ENCODE measurements at places on chromosomes 7 and 10.

DNA sequence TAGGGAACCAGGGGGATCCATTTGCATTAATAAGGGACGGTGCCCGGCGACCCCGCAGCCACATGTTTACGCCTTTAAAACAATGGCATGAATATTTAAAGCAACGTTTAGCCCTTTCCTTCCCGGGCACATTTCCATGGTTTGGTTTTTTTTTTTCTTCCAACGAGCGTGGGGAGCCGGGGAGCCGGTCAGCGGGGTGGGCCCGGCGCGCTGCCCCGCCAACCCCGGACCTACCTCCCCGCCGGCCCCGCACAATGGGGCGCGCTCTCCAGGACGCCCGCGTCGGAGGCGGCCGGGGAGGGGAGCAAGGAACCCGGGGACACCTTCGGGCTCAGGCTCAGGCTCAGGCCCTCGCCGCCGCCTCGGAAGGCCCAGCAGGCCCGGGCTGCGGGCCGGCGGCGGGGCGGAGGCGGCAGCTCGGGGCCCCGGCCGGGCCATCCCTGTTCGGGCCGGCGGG lies 1.0 kb downstream of the SEPHS1 start:
- peak; percentile 16 for DNase-seq

DNA sequence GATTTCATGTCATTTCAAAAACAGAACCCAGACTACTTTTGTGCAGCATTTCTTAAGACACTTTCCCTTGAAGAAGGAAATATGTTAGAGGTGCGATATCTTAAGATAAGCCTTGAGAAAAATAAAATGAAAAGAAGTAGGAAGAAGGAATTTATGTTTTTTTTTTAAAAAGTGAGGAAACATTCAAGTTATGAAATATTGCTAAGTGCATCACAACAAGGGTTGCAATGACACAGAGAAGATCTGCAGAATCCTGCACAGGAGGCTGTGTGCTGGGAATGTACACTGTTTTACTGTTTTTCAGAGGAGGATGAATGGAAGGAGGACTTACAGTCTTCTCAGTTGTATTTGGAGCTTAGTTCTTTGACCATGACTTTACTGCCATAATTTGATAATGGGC lies 79.8 kb upstream of the NME8 start:
- DNase-seq, result no peak

DNA sequence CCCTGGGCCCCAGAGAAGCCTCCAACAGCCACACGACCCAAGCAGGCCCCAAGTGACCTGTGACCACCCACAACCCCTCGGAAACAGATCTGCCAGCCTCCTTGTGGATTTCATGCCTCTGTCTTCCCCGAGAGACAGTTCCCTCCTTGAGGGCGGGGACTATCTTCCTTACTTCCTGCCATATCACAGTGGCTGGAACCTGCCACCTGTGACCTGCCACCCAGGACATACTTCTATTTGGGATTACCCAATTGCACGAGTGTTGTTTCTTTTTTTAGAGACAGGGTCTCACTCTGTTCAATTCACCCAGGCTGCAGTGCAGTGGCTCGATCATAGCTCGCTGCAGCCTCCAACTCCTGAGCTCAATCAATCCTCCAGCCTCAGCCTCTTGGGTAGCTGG lies 25.9 kb downstream of the TNRC18 start:
- no peak for DNase-seq

DNA sequence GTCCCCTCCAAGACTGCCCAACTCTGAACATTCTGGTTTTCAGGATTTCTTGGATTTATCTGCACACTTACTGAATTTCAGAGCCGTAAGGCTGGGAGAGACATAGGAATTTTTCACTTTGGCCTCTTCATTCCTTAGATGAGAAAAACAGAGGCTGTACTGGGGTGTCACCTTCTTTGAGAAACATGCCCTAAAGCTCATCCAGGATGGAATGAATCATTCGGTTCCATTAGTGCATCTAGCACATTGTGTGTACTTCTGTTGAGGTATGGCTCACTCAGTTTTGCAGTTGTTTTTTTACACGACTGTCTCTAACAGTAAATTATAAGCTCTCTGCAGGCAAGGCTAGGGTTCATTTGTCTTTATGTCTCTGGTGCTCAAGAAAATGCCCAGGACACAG lies 383.4 kb downstream of the GATA3 start:
- DNase-seq, result no peak

GRCh38 chr7:152076940-152077933 lies 51.8 kb downstream of the GALNT11 start:
- no peak for DNase-seq

- no peak for DNase-seq
Measured at GRCh38 chr10:118457824-118458428, 115.8 kb upstream of the FAM204A start.

DNA sequence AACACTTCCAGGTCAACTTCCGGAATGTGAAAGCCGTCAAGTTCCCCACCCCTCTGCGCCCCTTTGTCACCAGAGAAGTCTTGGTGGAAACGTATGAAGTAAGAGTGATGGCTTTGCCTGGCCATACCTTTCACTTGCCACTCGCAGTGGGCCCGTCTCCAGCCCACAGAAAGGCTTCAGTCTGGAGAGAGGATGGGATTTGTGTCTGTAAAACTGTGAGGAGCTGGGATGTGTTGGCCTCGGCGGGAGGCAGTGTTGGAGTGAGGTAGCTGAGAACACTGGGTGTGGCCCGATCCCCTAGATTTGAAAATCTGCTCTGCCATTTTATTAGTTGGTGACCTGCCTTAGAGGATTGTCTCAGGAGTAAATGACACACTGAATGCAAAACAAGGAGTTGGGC lies 6.4 kb downstream of the ADCK2 start:
- DNase-seq, result no peak

DNA sequence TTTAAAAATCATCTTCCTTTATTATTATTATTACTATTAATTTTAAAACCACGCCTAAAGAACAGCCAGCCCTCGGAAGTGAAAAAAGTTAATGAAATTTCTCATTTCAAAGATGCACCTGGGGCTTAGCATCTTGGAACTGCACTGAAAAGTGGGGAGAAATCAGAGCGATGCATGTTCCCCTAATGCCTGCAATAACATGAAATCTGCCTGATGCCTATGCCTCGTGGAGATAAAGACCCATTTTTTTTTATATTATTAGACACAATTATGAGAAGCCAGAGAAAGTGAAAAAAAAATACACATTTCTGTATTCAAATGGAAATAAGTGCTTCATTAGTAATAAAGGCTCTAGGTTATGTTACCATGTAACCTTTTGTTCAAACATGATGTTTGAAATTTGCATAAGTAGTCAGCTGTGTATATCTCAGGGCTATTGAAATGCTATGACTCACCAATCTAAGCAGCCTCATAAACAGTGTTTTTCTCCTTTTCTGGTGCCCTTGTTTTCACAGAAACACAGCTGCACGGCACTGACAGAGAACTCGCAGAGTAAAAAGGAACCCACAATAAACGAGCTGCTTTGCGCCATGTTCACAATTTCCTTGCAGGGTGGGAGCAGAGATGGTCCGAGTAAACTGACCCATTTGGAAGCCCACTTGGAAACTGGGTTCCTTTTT lies 175.8 kb upstream of the PRKCQ start:
- no peak for DNase-seq

DNA sequence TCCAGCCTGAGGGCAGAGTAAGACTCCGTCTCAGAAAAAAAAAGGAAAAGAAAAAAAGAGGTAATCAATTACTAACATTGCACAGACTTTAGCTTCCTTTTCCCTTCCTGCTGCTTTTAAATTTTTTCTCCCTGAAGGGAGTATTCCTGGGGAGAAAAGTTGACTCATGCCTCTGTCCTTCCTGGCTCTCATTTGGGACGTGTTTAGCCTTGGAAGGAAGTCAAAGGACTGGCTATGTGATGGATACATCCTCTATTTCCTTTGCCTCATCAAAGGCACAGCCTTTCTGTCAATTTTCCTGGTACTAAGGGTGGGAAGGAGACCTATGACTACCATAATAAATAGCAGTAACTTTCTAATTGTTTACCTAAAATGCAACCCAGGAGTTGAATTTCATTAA lies 77.6 kb downstream of the ITGA8 start:
- no peak for DNase-seq

GRCh38 chr10:118101501-118101900 lies 54.8 kb upstream of the RAB11FIP2 start:
- no peak for DNase-seq
